ENCODE measurements at places on chromosomes 6 and 20.

GRCh38 chr6:16095180-16095579 lies 33.7 kb upstream of the MYLIP start:
- no peak for DNase-seq

- no peak for DNase-seq
Observed at GRCh38 chr6:76422511-76423213, 350.2 kb upstream of the IMPG1 start.

- no peak for DNase-seq
Observed at GRCh38 chr6:151690768-151691562, 116.5 kb upstream of the ESR1 start.

- no peak for DNase-seq
Observed at GRCh38 chr6:701700-702479, 9.0 kb upstream of the EXOC2 start.

DNA sequence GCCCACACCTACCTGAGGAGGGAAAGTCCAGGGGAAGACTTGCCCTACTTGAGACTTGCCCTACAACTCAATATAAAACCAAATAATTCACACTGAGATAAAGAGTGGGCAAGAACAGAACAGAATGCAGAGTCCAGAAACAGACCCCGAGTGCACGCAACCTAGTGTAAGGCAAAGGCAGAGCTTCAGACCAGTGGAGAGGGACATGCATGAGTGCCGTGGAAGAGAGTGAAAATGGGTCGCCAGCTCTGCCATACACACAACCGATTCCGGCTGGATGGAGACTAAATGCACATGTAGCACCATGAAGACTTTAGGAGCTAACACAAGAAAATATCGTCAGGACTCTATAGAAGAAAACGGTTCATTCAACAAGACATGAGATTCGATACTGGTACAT lies 58.8 kb upstream of the CST7 start:
- no peak for DNase-seq

DNA sequence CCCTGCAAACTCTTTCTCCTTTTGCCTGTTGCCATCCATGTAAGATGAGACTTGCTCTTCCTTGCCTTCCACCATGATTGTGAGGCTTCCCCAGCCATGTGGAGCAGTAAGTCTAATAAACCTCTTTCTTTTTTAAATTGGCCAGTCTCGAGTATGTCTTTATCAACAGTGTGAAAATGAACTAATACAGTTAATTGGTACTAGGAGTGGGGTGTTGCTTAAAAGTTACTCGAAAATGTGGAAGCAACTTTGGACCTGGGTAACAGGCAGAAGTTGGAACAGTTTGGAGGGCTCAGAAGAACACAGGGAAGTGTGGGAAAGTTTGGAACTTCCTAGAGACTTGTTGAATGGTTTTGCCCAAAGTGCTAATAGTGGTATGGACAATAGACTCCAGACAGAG lies 359.2 kb upstream of the KHDRBS2 start:
- DNase-seq, result no peak

- DNase-seq, result no peak
Observed at GRCh38 chr6:112409311-112409710, 62.2 kb downstream of the RFPL4B start.

DNA sequence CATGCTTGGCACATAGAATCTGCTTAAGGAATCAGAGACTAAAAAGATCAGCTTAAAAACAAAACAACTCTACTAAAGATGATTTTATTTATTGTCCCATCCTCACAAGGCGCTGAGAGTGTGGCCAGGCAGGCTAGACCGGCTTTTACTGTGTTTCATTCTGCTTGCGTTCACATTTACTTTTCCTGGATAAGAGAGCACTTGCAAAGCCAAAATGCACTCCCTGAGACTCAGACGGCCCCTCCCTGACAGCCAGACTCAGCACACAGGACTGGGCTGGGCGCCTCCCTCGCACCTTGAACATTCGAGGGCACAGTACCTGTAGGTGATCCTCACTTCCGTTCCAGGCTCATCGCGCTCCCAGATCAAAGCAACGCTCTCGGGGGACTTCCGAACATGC lies 10.2 kb downstream of the ACSS1 start:
- peak; percentile 11 for DNase-seq

DNA sequence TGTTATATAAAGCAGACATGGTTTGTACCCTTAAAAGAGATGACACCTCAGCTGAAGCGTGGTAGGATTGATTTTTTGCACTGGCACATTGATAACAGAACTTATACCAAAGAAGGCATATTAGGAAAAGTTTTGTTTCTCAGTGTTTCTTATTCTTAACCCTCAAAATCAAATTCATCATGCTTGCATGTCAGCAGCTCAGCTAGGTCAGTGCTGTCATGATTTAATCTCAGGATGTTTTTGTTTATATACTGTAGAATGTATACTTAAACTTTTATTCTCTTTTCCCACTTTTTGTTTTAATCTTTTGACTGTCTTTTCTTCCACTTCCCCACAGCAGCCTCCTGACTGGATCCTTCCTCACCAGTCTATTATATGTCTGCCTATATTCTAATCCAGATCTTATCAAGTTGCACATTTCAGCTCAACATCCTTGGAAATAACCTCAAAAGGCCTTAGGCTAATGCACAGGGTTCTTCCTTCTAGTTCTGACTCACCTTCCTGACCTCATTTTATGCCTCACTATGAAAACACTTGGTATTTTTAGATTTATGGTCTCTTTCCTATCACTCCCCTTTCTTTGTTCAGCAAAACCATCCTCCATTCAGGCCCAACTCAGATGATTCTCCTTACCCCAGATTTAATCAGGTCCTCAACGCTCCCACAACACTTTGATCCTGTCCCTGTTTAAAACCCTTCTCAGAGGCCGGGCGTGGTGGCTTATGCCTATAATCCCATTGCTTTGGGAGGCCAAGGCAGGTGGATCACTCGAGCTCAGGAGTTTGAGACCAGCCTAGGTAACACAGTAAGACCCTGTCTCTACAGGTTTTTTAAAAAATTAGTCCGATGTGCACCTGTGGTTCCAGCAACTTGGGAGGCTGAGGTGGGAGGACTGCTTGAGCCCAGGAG lies 7.2 kb downstream of the HEBP2 start:
- DNase-seq, result no peak

- no peak for DNase-seq
Observed at GRCh38 chr6:53302678-53303360, 45.9 kb downstream of the ELOVL5 start.

DNA sequence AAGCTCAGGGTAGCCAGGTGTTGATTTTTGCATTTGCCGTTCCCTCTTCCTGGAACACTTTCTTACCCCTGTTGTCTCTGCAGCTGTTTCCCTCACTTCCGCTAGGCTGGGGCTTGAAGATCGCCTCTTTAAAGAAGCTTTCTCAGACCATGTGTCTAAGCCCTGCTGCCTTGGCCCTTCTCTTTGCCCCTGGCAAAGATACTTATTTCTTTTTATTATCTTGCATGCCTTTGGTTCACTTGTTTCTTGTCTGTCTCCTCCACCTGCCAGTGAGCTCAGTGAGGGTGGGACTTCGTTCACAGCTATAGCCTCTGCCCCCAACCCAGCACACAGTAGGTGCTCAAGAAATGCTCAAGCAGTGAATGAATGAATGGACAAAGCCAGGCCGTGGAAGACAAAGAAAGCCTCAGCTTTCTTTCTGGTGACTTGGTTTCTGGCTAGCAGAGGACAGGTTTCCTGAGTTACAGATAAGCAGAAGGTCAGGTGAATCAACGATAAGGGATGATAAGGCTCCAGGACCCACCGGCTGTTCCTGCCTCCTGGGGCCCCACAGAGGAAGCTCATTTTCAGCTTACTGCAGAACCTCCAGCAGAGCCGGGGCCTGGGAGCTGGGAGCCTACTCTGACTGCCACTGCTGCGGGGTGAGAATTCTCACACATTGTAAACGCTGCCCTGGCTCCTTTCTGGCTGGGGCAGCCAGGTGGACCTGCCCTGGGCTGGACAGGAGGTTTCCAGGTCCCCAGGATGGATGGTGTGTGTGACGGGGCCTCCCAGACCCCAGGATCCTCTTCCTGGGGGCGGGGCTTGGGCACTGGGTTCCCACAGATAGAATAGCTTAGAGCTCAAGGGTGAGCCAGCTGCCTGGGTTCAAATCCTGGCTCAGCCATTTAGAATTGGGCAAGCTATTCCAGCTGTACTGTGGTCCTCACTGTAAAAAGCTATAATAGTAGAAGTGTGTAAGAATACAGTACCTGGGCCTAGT lies 29.8 kb downstream of the SNAI1 start:
- DNase-seq, result no peak

DNA sequence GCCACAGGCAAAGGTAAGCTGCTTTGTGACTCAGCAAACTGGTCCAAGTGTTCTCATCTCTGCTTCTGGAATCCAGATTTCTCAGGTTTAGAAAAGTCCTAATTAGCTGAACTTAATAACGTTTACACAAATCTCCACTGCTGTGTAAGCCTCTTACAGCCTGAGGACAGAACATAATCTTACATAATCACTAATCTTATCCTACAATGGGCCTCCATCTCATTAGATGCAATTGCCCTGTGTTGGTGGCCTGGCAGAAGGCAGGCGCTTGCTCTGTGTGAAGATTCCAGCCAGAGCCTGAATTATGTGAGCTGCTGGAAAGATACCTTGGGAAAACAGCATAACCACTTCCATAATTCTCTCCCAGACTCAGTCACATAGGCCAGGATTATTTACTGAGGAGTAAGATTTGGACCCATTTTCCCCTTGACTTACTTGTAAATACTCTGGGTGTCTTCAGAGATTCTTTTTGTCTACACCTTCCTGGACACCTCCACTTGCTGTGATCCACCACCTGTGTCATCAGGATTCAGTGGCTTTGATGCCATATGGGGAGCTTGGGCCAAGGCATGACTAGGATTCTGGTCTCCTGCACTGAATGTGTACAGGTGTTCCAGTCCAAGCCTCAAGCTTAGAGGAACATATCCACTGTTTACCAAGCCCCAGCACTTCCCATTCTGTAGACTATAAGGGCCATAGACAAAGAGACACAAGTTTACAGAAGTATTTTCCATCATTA lies 104.4 kb downstream of the C6orf118 start:
- no peak for DNase-seq

DNA sequence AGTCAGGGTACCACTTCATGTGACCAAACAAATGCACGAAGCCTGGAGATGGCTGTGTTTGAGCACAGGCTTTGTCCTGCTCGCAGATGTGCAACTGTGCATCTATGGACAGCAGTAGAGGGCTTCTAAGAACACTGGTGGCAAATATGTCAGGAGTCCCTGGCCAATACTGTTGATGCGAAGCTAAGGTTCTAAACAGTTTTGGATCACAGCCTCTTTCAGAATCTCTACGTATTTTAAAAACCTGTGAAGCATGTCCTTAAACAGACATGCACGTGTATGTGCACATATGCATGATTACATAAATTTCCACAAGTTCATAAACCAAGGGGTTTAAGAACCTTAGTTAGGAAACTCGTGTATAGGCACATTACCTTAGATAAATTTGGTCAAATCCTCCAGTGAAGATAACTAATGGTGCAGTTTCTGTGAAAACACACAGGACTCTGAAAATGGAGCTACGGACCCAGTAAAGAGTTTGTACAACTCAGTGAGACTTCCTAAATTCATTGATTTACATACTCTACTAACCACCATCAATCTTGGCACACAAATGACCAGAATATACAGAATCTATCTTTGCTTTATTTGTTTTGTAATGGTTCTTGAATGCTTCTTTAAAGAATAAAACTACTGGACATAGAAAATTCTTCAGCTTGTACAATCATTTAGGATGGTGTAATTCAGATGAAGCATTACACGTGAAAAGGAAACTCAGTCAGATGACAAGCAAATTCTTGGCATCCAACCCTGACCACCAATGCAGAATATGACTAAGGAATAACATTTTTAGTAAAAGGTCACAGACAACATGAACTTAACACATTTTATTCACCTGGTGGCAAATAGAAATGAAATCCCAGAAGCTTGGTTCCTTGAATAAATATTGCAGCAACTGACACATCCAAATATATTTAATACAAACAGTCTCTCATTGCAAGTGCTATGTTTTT lies 27.4 kb downstream of the KCNQ5 start:
- DNase-seq, result no peak

- DNase-seq, result no peak
Observed at GRCh38 chr20:4455301-4455701, 266.4 kb upstream of the PRND start.

All from left hindlimb (tissue), 1 donor.